ENCODE measurements at places on chromosomes 2 and 18.

- no peak for DNase-seq
Measured at GRCh38 chr2:48183991-48184390, 277.7 kb upstream of the FBXO11 start.

DNA sequence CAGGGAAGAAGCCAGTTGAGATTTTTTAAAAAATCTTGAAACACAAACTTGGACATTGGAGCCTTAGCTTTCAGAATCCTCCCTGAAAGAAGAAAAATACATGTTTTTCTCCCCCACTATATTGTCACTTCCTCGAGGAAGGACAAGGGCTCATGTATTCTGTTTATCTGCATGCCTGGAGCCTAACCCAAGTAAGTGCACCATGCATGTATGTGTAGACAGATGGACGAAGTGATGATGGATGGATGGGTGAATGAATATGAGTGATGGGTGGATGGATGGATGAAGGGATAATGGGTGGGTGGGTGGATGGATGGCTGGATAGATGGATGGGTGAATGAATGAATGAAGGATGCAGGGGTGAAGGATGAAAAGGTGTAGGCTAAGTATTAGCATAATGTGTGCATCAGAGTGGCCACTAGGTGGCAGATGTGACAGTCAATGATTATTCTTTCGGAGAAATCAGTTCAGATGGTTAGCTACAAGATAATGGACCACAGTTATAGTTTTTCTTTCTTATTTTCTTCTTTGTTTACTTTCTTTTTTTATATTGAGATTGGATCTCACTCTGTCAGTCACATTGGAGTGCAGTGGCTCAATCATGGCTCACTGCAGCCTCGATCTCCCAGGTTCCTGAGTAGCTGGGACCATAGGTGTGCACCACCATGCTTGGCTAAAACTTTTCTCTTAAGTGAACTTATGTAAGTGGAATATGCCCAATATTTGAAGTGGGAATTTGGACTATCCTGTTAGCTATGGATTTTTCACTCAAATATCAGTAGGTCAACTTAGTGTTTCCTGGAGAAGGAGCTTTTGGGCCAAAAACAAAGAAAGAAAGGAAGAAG lies 18.5 kb upstream of the CCDC93 start:
- peak; percentile 65 for DNase-seq

- peak; percentile 51 for DNase-seq
Measured at GRCh38 chr2:178152033-178152432, 39.8 kb downstream of the RBM45 start.

GRCh38 chr2:150484461-150485021 lies 2.9 kb downstream of the RND3 start:
- peak; percentile 68 for DNase-seq

- DNase-seq, result peak; percentile 34
Measured at GRCh38 chr2:18980104-18980785, 378.2 kb downstream of the OSR1 start.

- peak; percentile 51 for DNase-seq
Measured at GRCh38 chr2:121128741-121129659, 156.0 kb downstream of the TFCP2L1 start.

GRCh38 chr2:65599693-65600092 lies 167.3 kb upstream of the SPRED2 start:
- no peak for DNase-seq

- DNase-seq, result no peak
Measured at GRCh38 chr2:179646862-179647587, 214.4 kb downstream of the ZNF385B start.

- DNase-seq, result no peak
Measured at GRCh38 chr2:59806486-59806885, 747.0 kb downstream of the BCL11A start.

DNA sequence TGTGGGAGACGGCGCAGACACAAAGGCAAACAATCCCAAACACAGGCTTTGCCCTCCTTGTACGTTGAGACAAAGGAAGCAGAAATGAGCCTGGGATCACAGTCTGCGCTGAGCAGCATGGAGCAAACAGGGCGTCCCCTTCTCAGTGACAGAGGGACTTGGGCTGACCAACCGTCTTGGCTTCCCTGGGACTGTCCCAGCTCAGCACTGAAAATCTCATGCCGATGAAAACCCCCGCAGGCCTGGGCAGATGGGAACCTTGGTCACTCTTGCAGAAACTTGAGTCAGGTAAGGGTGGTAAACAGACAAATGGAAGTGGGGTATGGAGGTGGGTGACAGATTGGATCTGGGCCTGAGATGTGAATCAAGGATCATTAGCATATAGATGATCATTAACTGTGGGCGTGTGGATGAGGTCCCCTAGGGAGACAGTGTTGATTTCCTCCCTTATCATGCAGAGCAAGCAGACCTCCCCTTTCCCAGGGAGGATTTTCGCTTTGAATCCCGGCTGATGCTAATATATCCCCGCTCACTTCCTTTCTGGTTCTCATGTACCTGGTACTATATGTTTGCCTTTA lies 19.1 kb upstream of the SH3BP4 start:
- DNase-seq, result no peak

DNA sequence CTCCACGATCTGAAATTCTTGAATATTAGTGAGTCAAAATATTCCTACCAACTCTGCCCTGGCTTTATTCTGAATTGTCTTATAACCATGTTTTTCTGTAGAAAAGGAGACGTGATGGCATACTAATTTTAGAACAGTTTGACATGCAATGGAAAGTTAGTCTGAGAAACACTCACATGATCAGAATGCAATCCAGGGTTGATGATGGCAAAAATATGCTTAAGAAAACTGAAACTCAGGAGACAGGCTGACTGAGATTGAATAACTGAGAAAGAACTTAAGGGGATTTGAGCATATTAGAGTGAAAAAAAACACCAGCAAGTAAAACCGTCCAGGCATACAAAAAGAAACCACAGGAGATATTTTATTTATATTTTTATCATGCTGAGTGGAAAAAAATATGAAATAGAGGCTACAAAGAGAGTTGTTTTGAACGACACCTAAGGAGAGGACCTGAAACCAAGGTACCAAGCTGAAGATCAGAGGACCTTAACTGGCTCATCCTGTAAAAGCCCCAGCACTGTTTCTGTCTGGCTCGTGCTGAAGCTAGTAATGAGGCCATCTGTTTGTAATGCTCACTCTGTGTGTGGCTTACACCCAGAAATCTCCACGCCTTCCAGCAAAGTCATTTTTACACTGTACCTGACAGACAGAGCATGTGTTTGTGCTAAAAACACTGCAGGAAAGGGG lies 437.2 kb upstream of the PKDCC start:
- peak; percentile 58 for DNase-seq

DNA sequence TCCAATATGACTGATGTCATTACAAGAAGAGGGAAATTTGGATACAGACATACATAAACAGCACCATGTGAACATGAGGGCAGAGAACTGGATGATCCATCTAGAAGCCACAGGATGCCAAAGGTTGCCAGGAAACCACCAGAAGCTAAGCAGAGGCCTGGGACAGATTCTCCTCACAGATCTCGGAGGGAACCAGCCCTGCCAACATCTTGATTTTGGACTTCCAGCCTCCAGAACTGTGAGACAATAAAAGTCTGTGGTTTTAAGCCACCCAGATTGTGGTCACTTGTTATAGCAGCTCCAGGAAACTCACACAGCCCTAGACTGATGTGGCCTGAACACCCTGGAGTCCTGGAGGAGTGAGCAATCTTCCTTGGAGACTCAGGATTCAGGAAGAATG lies 351.6 kb downstream of the EIPR1 start:
- no peak for DNase-seq
